ENCODE measurements at places on chromosomes 13 and 19.

DNA sequence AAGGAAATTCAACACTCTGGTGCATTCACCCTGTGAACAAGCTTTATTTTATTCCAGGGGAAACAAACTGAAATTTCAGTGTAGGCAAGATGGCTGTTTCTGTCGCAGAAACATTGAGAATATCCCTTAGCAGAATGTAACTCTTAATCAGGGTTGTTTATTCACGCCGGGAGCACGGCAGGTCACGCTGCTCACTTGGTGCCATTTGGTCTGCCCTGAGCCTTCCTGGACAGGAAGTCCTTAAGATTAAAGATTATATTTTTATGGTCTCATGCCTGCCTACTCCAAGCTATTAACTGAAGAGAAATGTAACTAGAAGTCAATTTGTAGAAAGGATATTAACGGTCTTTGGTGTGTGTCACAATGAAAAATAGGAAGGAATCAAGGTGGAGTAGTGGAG lies 185.3 kb upstream of the ARGLU1 start:
- ATAC-seq, result no peak

GRCh38 chr13:29733147-29733611 lies 117.2 kb downstream of the UBL3 start:
- no peak for ATAC-seq

DNA sequence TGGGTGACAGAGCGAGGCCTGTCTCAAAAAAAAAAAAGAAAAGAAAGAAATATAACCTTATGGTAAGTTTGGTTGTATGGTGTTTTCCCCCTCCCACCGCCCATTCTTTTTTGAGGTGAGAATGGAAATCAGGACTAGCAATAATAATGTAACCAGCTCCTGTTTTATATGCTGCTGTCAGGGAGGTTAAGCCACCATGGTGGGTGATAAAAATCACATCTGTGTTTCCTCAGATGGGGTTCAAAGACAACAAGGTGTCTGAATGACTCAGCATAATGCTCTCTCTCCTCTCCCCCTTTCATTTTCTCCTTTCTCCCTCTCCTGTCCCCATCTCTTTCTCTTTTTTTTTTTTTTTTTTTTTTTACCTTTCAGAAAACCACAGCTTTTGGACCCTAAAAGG lies 28.3 kb upstream of the GARRE1 start:
- ATAC-seq, result peak; percentile 52

DNA sequence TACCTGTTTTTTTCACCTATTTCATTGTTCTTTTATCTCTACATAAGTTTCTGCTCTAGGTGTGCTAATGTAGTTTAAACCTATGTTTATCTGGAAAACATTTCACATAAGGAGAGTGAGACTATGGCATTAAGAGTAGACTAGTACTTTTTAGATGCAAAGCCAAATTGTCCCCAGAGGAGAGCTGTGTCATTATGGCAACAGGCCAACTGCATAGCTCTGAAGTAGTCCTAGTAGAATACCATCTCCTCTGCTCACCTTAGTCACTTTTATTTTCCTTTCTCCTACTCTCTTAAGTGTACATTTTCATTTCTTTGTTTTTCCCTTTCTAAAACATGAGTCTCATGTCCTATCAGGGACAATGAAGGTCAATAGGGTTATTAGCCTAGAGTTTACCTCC lies 123.1 kb downstream of the ITGBL1 start:
- ATAC-seq, result no peak

- no peak for ATAC-seq
Observed at GRCh38 chr19:7504684-7505083, 11.2 kb upstream of the ZNF358 start.

GRCh38 chr13:24458736-24459135 lies 53.8 kb downstream of the PARP4 start:
- ATAC-seq, result no peak

DNA sequence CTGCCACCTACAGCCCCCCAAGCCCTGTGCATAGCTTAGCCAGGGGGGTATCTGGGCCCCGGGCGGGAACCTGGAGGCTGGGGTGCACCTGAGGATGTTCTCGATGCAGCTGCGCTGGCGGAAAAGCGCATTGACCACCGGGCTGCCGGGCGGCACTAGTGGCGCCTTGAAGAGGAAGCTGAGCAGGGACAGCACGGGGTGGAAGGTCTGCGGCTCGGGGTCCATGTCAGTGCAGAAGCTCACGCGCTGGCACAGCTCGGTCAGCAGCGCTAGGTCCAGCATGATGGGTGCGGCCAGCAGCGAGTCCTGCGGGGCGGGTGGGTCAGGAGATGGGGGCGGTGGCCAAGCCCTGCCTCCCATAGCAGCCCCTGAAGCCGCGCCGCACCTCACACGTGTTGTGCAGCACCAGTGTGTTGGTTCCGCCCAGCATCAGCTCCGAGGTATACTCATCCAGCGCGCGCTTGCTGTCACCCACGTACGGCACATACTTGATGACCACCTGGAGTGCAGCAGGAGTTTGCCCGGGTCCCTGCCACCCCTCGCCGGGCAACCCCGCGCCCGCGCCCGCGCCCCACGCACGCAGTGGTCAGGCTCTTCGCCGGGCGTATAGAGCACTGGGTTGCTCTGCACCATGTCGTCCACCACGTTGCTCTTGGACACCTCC lies 2.6 kb downstream of the ISYNA1 start:
- no peak for ATAC-seq

DNA sequence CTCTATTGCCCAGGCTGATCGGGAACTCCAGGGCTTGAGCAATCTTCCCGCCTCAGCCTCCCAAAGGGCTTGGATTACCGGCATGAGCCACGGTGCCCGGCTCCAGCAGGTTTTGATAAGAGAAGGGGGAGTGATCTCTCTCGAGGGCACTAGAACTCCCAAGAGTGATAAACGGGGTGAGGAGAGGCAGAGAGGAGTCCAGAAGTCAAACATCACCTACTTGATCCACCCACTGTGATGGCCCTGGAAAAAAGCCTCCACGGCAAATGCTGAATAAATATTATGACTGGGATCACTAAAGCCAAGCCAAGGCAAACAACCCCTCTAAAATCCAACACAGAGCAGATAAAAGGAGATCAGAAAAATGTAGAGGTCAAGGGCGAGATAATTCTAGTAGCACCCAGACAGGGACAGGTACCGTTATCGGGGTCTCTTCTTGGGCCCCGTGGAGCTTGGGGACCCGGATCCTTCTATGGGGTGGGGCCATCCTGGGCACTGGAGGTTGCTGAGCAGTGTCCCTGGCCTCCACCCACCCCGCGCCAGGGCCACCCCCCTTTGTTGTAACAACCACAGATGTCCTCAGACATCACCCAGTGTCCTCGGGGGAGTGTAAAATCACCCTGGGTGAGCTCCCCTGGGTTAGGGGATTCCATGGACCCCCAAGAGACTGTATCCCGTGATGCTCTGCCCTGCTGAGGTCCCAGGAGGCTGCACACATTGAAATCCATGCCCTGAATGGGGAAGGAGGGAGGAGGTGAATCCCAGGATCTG lies 3.7 kb upstream of the CREB3L3 start:
- ATAC-seq, result no peak

- ATAC-seq, result no peak
Observed at GRCh38 chr19:50793558-50794065, 3.4 kb downstream of the ACP4 start.

DNA sequence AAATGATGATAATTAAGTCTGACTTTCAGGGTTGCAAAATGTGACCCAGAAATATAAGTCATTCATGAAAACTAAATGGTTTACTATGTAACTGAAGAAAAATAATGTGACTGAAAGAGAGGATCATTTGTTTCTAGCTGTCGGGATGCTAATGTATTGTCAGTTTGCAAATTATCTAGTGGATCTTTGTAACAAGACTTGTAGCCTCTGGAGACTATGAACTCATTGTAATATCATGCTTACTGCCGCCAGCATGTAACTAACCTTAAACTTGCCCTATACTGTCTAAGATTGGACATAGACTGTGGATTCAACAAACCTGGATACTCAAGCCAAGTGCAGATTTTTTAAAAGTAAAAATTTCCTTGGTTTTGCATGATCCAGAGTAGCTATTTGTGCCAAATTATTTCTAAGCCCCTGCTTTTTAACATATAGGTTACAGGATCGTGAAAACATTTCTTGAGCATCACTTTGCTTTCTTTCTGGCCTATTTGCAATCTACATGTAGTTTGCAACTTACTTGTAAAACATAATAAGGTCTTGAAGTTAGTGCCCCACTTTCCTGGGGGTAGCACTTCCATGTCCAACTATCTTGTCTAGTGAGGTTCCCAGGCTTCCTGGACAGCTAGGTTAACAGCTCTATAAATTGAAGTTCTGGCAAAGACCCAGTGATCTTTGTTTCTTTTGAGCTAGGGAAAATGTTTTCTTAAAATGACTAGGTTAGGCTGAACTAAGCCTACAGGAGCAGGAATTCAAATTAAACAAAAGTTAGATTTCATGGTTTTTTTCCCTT lies 3.3 kb upstream of the POSTN start:
- no peak for ATAC-seq

GRCh38 chr13:34696741-34697140 lies 245.3 kb upstream of the NBEA start:
- ATAC-seq, result no peak

GRCh38 chr13:109779876-109780510 lies 6.4 kb downstream of the IRS2 start:
- no peak for ATAC-seq

GRCh38 chr13:90757127-90757680 lies 590.3 kb upstream of the MIR17HG start:
- ATAC-seq, result no peak

DNA sequence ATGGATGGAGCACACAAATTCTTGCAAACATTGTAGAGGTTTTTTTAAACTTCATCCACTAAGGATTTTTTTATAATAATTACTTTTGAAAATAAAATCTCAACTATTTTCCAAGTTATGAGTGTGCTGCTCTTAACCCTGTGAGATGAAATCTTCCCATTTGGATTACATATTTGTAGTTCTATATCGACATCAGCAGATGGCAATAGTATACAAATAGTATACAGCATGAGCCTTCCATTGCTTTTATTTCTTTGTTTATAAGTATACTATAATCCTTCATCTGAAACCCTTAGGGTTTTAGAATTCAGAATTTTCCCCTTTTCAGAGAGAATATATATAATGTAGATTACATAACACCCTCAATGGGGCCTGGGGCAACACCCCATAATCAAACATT lies 70.5 kb downstream of the GJA3 start:
- ATAC-seq, result no peak

DNA sequence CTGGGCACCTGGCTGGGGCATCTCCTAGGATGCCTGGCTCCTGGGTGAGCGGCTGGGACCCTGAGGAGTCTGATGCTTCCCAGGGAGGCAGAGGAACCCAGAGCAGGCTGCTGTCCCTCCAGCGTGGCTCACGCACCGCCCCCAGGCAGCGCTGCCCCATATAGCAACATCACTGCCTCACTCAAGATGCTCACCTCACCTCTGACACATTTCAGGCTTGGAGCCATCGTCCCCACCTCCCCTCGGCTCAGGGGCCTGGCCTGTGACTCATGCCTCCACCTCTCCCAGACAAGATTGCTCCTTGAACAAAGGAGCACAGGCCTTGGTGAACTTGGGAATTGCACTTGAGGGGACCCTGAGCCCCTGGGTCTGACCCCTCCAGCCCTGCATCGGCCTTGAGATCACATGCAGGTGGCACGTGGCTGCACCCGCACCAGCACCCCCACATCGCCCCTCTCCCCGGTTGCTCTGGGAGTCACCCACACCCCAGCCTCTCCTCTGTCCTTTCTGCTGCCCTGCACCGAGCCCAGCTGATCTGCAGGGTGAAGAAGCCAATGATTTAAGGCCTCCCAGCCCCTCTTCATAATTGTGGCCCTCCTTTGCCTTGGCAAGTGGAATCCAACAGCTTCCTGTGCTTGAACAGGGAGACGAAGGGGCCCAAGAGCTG lies 11.2 kb downstream of the CEBPA start:
- no peak for ATAC-seq

DNA sequence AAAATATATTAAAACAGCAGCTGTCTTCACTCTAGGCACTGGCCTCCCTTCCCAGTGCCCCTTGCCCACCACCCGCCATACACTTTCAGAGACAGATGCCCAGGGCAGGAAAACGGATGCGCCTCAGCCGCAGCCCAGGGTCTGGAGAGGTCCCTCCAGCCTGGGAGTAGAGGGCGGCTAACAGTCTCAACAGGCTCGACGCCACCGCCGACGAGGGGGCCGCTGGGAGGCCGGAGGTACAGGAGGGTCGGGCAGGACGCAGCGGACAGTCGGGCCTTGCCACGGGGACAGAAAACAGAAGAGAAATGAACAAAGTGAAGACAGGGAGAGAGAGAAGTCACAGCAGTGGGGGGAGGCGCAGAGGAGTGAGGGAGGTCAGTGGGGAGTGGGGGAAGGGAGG lies 27.1 kb downstream of the C19orf47 start:
- ATAC-seq, result no peak

DNA sequence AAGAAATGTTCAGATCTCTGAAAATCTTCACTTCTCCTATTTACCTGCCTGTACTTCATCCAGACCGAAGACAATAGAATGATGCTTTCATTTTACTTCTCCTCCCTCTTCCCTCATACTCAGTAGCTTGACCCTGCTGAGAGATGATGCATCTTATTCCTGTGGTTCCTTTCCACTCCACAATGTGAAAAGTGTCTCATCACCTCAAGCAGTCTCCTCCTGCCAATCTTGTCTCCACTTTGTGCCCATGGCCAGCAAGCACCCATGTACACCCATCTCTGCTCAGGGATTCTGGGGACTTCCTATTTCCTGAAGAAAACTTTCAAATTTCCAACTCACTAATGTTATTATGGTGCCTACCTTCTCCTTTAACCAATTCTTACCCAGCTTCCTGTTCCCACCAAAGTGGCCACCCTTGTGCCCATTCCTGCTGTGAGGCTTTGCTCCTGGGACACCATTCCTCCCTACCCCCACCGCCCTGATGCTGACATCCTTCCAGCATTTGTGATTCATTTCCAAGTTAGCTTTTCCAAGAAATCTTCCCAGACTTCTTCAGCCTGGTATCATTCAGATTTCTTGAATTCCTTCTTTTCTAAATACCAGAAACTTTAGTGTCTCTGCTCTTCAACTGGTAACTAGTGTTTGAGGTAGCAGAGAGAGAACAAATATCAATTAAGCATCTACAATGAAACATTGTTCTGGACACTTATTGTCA lies 212.5 kb downstream of the POSTN start:
- no peak for ATAC-seq

GRCh38 chr13:44051405-44051804 lies 171.7 kb downstream of the LACC1 start:
- ATAC-seq, result no peak
